ENCODE measurements at places on chromosomes 13 and 19.

GRCh38 chr19:11843722-11844121 is 4.8 kb upstream of the ZNF439 start:
- no peak for DNase-seq

GRCh38 chr13:45048890-45049407 is 59.6 kb downstream of the GPALPP1 start:
- DNase-seq, result no peak

GRCh38 chr19:13794398-13794756 is 866 bp upstream of the ZSWIM4 start:
- no peak for DNase-seq

- no peak for DNase-seq
Measured at GRCh38 chr13:109500146-109500773, 286.1 kb downstream of the IRS2 start.

Measured in left renal pelvis (tissue), 4 donors.